ENCODE measurements at places on chromosomes 16 and 17. TPM values are rescaled to one million over a fixed set of nuclear protein-coding genes. Genes with fewer than 3 reads are reported as not detected.

The MBTD1 gene
- polyA plus RNA-seq: 5.7 TPM

The KRT24 gene
- not detected for polyA plus RNA-seq

DNA sequence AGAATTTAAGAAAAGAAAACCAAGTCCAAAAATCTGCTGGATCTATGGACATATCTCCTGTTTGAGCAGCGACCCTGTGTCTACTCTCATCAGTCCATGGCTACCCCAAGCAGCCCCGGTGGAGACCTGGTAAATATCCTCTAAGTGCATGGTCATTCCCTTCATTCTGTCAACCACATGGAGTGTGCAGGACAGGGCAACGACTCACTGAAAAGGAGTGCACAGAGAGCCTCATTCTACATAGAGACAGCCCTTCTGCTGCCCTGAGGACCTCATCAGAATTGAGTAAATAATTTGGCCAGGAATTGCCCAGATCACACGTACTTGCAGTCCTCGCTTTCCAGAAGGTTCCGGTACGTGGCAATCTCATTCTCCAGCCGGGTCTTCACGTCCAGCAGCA lies 3.0 kb downstream of the KRT38 start:
- no peak for DNase-seq

GRCh38 chr16:67305216-67306071 lies 21.1 kb downstream of the KCTD19 start:
- no peak for DNase-seq

- DNase-seq: no peak
These were observed 182.6 kb downstream of the C16orf78 start for GRCh38 chr16:49556249-49556605.

GRCh38 chr17:16945663-16946218 lies 26.2 kb downstream of the TNFRSF13B start:
- DNase-seq: peak; percentile 4

GRCh38 chr17:64502809-64503208 lies 3.3 kb downstream of the DDX5 start:
- no peak for DNase-seq

DNA sequence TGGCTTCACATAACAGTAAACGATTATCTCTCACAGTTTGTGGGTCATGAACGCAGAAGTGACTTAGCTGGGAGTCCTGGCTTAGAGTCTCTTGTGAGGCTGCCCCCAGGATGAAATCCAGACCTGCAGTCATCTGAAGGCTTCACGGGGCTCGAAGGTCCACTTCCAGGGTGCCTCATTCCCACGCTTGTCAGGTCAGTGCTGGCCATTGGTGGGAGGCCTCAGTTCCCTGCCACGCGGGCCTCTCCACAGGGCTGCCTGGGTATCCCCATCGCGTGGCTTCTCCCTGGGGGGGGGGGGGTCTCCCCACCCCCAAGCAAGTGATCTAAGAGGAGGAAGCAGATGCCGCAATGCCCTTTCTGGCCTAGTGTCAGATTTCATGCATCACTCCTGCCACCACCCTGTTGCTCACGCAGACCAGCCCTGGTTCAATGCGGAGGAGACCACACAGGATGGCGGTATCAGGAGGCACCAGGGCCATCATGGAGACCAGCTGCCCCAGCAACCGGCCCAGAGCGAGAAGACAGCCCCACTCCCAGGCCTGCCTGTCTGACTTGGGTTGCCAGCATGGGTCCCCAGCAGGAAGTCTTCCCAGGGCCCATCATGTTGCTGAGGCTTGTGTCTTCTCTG lies 77.3 kb upstream of the CDH5 start:
- DNase-seq: no peak

- DNase-seq: no peak
These were observed 145.0 kb downstream of the CCDC182 start for GRCh38 chr17:57600074-57600473.

GRCh38 chr16:26666486-26666885 lies 400.2 kb upstream of the C16orf82 start:
- no peak for DNase-seq

DNA sequence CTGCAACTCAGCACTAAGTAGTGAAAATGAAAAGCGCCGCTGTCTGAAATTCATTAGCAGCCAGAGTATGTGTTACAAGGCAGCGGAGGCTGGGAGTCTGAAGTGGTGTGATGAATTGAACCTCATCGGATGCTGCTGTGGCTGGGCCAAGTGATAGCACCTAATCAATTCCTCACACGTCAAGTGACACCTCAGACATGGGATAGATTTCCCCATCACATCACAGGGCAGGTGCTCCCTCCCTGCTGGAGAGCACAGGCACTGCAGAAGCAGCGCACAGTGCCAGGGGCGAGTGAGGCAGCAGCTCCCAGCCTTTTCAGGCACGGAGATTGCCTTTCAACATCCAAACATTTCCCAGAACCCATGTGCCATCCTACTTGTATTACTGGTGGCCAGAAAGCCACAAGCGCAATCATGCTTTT lies 32.2 kb downstream of the DRC3 start:
- no peak for DNase-seq

GRCh38 chr16:85367485-85367884 lies 245.6 kb upstream of the GSE1 start:
- no peak for DNase-seq
